ENCODE measurements at places on chromosomes 2 and 18. TPM values are rescaled to one million over a fixed set of nuclear protein-coding genes. Genes with fewer than 3 reads are reported as not detected.

Gene REG1B
- total RNA-seq = not detected

Gene MALT1
- 90.4 TPM for total RNA-seq

DNA sequence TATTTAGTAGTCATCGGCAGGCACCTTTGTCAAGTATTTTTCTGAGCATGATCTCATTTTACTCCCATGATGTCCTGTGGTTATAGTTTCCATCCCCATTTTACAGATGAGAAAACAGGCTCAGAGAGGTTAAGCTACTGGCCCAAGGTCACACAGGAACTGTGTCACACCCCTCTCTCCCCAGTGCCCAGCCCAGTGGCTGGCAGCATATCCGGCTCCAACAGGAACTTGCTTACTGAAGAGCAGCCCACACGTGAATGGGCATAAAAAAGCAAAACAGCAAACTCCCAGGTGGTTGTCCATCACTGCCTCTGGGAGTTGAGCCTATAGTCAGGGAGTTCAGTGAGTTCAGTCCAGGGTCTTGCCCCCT, 8.3 kb upstream of the KLF11 start:
- DNase-seq = no peak

DNA sequence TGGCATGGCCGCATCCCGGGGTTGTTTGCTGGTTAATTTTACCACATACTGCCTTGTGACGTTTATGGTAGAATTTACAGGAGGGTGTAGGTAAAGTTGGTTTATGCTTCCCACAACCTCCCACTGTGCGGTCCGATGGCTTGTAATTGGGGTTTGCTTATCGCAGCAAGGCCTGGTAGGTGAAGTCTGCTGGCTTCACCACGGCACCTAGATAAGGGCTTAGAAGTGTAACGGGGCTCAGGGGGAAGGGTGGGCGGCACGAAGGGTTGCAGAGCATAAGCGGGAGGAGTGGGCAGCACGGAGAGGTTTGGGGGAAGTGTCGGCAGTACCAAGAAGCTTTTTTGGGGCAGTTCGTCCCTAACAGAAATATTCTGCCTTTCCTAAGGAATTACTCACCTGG, 39.0 kb upstream of the TMEM131 start:
- no peak for DNase-seq

- DNase-seq = no peak
Measured at GRCh38 chr2:38658613-38659012, 7.3 kb upstream of the GALM start.

- DNase-seq = no peak
Measured at GRCh38 chr2:200221055-200221955, 85.2 kb upstream of the SPATS2L start.

- no peak for DNase-seq
Measured at GRCh38 chr2:231427116-231427515, 31.6 kb downstream of the B3GNT7 start.

GRCh38 chr18:54232485-54233227, 8.2 kb upstream of the MBD2 start:
- DNase-seq = no peak

DNA sequence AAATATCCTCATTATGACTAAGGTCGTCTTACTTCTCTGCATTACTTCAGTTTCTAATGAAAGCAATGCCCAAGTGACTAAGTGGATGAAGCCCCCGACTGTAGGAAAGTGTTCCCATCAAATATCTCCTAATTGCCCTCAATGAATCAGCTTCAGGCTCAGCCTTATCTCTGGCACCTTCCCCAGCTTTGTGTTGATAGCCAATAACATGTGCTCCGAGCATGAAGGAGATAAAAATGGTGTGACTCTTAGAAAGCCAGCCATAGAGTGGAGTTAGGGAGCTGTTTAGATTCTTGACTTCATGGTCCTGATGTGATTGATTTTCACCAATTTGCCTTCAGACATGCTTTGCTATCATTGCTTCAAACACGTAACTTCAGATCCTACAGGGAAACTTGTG, 339.2 kb upstream of the NRP2 start:
- no peak for DNase-seq

- peak; percentile 12 for DNase-seq
Measured at GRCh38 chr2:159035790-159036411, 67.5 kb downstream of the TANC1 start.

Measured in CD4-positive, alpha-beta memory T cell (primary cell).